ENCODE measurements at places on chromosomes 12 and 14. TPM values are rescaled to one million over a fixed set of nuclear protein-coding genes. Genes with fewer than 3 reads are reported as not detected.

FGF6 gene
- total RNA-seq = not detected

MYO1A gene
- total RNA-seq = not detected

PGF gene
- total RNA-seq = 395 TPM

GRIP1 gene
- 0.09 TPM for total RNA-seq

DEPDC4 gene
- total RNA-seq = 0.54 TPM

ANKS1B gene
- 0.09 TPM for total RNA-seq

RNU4-1 gene
- total RNA-seq = 465 TPM

CNTN1 gene
- 0.38 TPM for total RNA-seq

PCK2 gene
- total RNA-seq = 17.4 TPM

KLRC2 gene
- total RNA-seq = not detected

TCTN2 gene
- total RNA-seq = 8.5 TPM

SMCO2 gene
- total RNA-seq = 0.36 TPM

PAWR gene
- 103 TPM for total RNA-seq

GZMB gene
- total RNA-seq = not detected

LYZ gene
- total RNA-seq = not detected

NANOG gene
- not detected for total RNA-seq

CCDC197 gene
- not detected for total RNA-seq

NELL2 gene
- not detected for total RNA-seq

BMAL2 gene
- 40.6 TPM for total RNA-seq

HOXC4 gene
- not detected for total RNA-seq

RAPGEF3 gene
- 26.9 TPM for total RNA-seq

KLHL33 gene
- total RNA-seq = not detected

SYCP3 gene
- 0.09 TPM for total RNA-seq

ZFHX2 gene
- 0.27 TPM for total RNA-seq

WDR20 gene
- total RNA-seq = 13.6 TPM

PSEN1 gene
- 48.0 TPM for total RNA-seq

OR4E2 gene
- not detected for total RNA-seq

ADAM21 gene
- total RNA-seq = 0.18 TPM

CEP170B gene
- 13.8 TPM for total RNA-seq

ATP2A2 gene
- total RNA-seq = 99.8 TPM

MYH7 gene
- total RNA-seq = not detected

PRR4 gene
- total RNA-seq = 0.18 TPM

All from endothelial cell of coronary artery (primary cell).